ENCODE measurements at places on chromosomes 11 and 22.
A peak's percentile ranks its signal among the peaks of the same experiment; 100 is the strongest.

DNA sequence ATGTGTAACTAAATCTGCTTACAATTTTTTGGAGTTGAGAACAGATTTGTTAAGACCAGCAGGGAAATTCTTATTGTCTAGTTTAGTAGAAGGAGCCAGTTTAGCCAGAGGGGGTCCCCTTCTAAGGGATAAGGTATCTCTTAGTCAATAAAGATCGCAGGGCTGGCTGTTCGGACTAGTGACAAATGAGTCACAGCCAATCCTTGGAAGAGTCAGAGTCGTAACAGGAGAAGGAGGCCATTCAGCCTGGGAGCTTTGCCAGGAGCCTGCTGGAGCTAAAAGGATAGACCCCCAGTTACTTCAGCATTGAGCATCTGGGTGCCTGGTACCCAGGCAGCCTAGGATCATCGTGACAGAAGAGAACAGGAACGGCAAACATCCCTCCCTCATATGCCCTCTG is 191.6 kb upstream of the ARHGAP20 start:
- no peak for DNase-seq

GRCh38 chr11:8584511-8584910 is 9.5 kb downstream of the STK33 start:
- DNase-seq = no peak

DNA sequence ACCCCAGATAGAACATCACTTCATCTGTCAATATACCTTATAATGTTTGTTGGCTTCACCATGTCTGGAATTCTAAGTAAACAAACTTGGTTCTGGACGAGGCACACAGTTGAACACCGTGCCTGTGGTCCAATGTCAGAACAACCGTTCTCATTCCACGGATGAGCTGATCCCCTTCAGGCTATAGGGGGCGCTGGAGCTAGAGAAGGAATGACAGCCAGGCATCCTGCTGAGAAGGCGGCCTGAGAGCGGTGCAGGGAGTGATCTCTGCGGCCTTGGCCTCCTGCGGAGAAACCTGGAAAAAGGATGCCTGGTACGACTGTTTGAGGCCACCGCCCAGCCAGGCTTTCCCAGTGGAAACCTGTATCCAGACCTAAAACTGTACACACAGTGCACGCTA is 48.7 kb downstream of the FDX1 start:
- DNase-seq = no peak

DNA sequence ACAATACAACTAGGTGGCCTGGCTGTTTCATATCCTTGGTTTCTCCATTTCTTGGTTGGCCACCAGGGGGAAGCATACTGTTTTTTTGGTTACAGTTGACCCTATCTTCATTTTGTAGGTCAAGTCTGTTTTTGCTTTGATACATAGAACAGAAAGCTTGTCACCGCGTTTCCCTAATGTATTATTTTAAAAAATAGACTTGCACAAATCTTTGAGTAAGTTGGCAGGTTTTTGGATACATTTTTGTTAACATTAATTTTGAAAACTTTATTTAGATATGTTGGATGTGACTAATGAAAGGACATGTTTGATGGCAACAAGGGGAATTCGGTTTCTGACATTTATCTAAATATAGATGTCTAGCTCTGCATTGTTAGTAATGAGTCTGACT is 3.0 kb downstream of the NCR3LG1 start:
- DNase-seq = peak; percentile 77

GRCh38 chr11:60927600-60927999 is 3.3 kb downstream of the TMEM132A start:
- DNase-seq = no peak

DNA sequence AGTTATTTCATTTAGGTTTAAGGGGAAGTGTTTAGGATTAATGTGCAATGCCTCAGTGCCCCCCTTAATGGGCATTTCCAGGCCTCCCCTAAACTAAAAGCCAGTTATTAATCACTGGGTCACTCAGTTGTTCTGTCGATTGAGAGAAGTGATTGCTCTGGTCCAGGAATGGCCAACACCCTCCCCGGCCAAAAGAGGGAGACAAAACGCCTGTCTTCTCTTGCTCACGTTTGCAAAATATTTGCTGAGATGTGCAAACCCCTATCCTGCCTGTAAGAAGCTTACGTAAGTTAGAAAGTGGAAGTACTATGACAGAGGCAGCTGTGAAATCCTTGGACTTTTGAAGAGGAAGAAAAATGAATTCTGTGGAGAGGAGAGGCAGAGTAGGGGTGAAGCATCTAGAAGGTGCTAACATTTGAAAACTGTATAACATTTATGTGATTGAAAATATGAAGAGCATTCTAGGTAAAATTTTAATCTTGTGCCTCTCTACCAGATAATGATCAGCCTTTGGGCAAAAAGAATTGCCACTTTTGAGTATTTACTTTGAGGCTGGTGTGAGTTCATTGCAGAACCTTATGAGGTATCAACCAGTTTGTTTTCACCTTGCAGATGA is 37.7 kb downstream of the NTM start:
- peak; percentile 79 for DNase-seq

DNA sequence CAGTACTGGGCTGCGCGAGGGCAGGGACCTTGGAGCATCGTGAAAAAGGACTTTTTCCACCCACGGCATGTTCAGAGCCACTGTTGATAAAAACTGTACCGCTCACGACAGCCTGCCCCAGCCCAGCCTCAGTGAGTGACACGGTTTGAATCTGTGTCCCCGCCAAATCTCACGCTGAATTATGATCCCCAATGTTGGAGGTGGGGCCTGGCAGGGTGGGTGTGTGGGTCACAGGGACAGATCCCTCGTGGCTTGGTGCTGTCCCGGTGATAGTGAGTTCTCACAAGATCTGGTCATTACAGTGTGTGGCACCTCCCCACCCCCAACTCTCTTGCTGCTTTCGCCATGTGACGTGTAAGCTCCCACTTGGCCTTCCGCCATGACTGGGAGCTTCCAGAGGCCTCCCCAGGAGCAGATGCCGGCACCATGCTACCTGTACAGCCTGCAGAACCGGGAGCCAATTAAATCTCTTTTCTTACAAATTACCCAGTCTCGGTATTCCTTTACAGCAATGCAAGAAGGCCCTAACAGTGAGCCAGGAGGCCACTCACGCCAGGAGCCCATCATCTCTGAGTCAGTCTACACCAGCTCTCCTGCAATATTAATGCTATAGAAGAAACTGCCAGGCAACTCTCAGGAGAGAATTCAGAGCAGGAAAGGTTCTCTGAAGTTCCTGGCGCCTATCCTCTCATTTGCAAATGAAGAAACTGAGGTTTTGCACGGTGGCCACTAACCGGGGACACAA is 1.3 kb downstream of the TOLLIP start:
- no peak for DNase-seq

DNA sequence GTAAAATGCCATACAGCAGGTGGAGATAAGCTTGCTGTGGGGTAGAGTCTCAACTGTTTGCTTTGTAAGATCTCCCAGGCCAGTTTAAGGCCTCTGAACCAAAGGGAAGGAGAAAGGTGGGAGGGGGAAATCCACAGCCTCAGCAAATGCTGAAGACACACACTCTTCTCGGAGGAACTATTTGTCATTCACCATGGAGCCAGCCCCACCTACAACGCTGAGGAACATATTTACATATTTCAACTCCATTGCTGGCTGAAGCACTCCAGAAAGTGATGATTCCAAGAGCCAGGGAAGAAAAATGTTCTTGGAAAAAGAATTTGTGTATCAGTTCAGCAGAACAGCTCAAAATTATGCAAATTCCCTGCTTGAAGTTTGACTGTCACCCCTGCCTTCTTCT is 6.5 kb downstream of the TENM4 start:
- DNase-seq = no peak

GRCh38 chr11:57394203-57394965 is 3.9 kb upstream of the PRG2 start:
- no peak for DNase-seq

GRCh38 chr11:32039149-32039548 is 51.7 kb upstream of the RCN1 start:
- no peak for DNase-seq

DNA sequence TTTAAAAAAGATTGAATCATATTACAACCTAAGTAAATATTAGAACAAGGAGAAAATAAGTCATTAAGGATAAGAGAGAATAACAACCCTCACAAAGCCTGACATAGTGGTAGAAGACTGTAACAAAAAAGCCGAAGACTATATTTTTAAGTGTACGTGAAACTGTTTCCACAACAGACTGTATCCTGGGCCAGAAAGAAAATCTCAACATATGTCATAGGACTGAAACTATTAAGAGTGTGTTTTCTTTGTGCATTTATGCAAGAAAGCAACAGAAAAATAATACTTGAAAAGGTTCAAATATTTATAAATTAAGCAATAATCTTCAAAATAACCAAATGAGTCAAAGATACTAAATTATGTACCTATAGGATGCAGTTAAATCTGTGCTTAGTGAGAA is 309.8 kb downstream of the CASP12 start:
- DNase-seq = no peak

DNA sequence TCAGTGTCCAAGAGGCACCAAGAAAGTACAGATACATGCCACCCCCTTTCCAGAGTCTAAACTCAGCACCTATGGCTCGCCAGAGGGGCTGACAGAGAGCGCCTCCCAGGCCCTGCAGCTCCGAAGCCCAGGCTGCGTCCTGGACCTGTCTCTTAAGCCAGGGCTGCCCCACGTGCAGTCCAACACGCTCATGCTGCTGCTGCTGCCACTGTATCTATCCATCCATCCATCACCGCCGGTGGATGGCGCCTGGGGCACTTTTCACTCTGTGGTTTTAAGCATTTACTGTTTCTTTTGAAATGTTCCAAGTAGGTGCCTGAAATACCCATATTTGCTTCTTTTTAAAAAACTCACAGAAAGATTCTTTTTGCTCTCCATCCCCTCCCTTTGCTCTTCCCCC is 41.8 kb downstream of the MACROD1 start:
- no peak for DNase-seq

DNA sequence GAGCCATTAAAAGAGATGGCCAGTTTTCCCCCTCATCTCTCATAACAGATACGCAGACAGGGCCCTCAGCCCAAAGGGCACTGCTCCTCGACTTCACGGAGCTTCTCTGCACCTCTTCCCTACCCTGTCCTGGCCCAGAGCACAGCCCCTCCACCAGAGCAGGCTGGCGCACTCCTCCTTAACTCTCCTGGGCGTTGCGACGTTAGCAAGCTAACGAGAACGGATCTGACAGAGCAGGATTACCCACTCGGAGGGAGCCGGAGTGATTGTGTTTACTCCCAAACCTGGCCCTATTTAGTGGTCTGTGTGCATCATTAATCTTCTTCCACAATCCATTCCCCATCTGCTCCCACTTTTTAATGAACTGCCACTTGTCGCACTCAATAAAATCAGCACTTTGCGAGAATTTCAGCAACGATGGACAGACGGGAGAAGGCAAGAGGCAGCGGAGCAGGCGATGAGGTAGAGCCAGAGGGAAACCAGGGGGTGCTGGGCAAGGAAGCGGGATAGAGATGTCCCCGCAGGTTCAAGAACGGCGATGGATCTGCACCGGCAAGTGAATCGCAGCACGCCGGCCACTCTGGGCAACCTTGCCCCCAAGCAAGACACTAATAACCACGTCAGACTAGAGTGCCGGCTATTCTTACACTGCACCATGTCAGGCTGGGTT is 159.4 kb downstream of the BUD13 start:
- DNase-seq = no peak

DNA sequence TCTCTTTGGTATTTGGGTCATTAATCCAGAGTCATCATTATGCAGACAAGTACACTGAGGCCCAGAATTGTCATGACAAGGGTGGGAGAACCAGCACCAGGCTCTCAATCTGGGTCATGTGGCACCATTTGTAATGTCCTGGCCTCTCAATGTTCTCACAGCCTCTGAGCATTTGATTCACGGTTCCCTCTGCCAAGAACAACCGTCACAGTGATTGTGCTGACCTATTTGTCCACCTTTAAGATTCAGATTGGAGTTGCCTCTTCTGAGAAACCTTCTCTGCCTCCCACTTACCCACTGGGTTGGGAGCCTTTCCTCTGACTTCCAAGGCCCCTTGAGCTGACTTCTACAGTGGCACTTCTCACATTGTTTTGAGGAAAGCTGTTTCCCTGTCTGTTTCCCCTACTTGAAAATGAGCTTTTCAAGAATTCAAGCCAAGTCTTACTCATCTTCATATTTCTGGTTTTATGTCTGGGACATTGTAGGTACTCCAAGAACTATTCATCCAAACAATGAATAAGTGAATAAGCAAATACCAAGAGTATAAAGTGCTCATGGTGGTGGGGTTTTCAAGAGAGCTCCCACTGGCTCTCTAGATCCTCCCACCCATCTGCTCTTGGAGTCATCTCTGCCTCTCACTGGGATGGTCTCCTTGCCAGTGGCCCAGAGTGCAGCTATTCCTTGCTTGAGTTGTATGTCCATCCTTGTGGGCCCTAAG is 126.4 kb upstream of the E2F8 start:
- DNase-seq = no peak

GRCh38 chr11:134768463-134768862 is 356.4 kb upstream of the B3GAT1 start:
- DNase-seq = no peak

GRCh38 chr11:28009388-28009787 is 98.6 kb downstream of the KIF18A start:
- no peak for DNase-seq

GRCh38 chr11:117749541-117749910 is 47.5 kb downstream of the DSCAML1 start:
- no peak for DNase-seq

DNA sequence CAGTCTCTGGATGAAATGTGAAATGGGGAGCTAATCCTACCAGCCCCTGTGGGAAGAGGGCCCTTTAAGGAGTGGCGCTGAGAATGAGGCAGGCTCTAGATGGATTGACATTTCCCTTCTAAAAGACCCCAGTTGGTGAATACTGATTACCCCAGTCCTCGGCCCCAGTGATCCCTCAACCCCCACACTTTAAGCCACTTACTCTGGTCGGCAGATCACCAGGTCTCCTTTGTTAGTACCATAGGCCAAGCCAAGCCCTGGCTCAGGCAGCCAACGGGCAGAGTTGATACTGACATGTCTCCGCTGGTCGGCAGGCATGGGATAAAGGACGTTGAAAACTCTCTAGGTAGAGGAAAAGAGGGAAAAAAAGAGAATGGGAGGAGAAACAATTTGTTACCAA is 26.1 kb upstream of the CHRM4 start:
- DNase-seq = no peak

DNA sequence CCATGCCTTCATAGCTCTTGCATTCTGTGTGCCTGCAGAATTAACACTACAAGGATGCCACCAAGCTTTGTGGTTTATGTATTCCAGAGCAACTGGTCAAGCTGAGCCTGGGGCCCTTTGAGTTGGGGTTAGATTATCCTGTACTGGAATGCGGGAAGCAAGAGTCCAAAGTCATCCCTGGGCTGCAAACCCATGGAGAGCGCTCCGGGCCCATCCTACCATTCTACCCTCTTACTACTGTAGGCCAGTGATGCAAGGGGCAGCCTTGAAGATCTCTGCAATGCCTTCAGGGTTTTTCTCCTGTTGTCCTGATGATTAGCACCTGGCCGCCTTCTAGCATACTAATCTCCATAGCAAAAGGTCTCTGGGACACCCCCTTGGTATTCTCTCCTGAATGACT is 51.3 kb downstream of the TUG1 start:
- no peak for DNase-seq
